ENCODE measurements at places on chromosomes 7 and 10.

- no peak for DNase-seq
Observed at GRCh38 chr10:101290881-101291280, 61.6 kb upstream of the LBX1 start.

DNA sequence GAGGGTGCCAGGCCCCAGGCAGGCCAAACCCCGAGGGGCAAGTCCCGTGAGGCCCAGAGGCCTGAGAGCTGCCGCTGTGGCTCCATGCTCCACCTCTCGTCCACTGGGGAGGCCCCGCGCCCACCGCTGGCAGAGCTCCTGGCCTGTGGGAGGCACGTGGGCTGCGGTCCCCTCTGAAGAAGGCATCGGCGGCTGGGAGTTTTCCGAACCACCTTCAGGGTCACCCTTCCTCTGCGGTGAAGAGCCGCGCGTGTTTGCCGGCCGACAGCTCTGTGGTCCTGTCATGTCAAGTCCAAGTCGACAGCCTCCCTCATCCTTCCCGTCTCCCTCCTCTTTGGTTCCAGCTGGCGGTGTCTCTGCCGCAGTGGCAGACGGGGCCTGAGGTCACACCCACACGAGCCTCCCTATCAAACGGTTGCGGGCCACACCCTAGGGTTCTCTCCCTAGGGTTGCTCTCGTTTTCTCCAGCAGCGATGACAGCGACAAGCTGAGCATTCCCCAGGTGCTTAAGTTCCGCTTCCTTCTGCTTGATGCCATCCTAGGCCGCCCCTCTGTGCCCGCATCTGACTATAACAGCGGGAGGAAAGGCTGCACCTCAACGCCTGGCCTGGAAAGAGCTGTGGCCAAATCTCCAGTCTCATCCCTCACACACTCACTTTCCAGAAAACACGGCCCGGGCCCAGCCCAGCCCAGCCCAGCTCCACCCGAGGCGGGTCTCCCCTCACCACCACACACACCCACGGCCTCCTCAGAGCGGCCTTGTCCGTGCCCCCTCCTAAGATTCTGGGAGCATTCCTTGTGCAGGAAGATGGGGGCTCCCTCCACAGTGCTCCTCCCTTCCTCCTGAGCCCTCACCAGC is 185.0 kb downstream of the ELFN1 start:
- DNase-seq: no peak

DNA sequence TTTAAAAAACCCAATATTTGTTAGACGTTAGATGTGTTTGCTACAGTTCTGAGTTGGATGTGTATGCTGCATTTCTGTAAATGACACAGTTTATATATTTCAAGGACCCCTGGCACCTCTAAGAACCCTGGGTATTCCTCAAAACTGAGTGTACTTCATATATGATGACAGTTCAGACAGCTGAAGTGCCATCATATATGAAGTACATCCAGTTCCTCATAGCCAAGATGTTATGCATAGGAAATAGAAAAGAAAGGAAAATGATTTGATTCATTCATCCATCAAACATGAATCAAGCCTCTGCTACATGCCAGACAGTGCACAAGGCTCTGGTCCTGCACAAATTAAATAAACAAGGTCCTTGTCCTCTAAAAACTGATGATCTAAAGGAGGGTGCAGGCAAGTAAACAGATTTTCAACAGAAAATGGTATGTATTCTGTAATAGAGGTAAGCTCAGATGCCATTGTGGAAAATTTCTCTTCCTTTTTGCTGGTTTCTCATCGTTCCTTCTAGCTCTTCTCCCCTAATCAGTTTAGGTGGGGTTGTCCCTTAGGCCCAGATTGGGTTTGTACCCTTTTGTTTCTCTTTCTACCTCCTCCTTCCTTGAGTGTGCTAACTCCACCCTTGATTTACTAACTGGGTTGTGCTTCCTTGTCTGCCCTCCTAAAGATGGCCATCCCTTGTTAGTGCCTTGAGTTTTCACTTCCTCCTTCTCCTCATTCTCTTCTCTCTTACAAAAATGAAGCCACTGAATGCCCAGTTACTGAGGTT is 25.3 kb upstream of the SMIM30 start:
- no peak for DNase-seq

GRCh38 chr7:141381794-141382427 is 169.3 kb upstream of the AGK start:
- DNase-seq: peak; percentile 35

DNA sequence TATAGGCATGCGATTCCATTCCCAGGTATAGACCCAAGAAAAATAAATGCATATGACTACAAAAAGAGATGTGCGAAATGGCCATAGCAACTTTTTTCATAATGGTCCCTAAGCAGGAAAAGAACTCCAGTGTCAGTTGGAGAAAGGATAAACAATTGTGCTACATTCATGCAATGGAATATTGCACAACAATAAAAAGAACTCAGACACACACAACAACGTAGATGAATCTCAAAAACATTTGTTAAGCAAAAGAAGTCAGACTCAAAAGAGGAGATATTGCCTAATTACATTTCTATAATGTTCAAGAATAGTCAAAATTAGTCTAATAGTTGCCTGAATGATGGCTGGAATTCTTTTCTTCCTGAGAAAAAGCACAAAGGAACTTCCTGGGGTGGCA is 141.1 kb upstream of the GLI3 start:
- no peak for DNase-seq

- no peak for DNase-seq
Observed at GRCh38 chr10:43739161-43739560, 90.5 kb upstream of the ZNF32 start.

DNA sequence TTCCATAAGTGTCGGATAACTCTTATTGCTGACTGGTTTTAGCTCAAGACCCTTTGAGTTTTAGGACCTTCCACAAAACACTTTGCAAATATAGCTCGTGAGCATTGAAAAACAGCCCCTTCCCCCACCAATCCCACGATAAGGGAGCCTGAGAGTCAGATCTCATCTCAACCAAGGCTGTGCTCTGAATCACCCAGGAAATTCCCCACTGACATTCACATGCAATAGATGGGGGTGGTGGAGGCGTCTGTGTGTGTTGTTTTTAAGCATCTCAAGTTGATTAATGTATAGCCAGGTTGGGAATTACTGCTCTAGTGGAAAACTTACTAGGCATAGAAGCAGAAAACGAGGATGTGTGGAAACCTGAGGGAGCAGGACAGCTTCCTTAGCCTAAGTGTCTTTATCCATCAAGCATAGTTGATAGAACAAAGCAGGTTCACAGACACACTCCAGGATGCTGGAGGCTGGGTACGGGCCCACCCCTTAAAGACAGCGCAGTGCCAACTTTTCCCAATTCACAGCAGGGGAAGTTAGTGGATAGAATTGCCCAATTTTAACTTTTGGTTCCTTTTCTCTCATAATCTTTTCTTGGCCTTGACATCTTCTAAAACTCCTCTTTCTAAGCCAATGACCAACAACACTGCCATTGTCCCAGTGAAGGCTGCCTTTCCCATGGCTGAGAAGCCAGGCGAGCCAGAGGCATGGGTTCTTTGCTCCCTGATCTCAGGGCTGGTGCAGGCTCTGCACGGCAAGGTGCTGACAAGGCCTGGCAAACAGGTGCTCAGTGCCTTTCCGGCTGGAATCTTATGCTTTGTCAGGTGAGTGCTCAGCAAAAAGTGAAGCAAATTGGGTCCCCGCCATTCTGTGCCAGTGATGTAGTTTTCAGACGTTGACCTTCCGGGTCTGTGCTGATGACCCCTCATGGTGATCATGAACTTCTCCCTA is 98.5 kb upstream of the INSIG1 start:
- DNase-seq: no peak

DNA sequence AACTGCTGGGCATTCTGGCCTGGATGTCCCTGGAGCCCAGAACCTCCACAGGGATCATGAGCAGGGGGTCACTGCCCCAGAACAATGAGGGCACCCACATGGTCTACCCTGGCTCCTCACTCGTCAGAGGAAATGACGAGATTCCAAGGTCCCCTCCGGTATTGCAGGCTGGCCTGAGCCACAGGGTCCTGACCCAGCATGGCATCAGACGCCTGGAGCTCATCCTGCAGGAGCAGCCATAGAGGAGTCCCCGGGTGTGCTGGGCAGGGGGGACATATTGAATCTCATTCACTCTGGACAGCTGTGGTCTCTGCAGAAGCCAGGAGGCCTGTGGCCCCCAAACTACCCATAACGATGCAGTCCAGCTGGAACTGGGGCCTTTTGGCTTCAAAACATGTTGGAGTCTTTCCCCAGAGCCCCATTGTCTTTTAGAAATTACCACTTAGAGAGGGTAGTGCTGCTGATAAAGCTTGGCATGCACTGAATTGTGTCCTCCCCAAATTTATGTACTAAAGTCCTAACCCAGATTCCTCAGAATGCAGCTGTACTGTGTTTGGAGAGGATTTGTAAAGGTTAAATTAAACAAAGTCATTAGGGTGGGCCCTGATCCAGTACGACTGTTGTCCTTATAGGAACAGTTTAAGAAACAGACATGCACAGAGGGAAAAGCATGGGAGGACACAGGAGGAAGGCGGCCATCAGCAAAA is 27.7 kb downstream of the ANXA8 start:
- DNase-seq: no peak

- peak; percentile 71 for DNase-seq
Observed at GRCh38 chr10:35691522-35692236, 49.6 kb upstream of the FZD8 start.

GRCh38 chr7:94094298-94094697 is 90.1 kb upstream of the BET1 start:
- DNase-seq: no peak

DNA sequence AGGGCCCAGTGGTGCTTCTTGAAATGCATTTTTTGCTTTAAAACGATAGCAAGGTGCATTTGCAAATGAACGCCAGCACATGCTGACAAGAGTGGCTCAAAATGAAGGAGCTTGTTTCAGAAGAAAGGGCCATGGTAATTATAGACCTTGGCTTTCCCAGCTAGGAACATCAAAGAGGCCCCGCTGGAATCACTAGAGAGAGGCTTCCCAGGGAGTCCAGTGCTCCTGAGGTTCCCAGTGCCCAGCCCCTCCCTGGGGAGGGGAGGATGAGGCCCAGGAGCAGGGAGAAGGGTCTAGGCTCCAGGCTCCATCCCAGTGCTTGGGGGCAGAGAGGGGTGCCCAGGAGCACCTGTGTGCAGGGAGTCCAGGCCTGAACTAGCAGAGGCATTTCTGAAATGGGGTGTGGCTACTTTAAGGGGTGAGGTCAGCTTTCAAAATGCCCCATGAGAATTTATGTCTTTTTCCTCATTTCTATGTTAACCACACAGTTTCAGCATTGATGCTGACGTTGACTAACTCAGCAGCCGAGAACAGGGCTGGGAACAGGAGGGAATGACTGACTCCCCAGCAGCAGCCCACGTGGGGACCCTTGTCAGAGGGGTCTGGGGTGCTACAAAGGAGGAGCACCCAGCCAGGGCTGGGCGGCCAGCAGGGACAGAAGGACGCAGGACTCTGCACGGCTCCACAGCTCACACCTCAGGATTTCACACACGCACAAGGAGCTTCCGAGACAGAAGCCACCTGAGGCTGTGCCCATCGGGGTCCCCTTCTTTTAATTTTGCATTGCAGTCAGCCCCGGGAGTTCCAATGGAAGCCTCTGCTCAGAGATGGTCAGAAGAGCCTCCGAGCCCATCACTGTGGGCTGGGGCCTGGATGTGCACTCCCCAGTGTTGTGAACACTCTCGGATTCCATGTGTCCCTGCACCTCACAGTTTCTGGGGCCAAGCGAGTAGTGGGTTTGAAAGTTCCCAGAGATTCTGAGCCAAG is 570.2 kb downstream of the PTPRN2 start:
- peak; percentile 87 for DNase-seq

- DNase-seq: no peak
Observed at GRCh38 chr7:159034988-159035387, 109.7 kb downstream of the VIPR2 start.

DNA sequence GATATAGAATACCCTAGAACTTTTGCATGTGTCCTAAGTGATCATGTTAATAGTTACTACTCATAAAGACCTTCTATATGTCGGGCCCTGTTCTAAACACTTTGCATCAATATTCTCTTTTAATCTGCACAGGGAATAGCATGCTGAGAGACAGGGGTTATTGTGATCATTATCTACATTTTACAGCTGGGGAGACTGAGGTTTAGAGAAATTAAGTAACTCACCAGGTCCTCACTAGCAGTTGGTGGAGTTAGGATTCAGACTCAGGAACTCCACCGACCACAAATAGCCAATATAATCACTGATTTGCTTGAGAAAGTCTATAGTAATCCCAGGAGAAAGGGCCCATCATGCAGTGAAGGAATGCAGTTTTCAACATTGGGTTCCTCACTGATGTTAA is 111.2 kb upstream of the ADO start:
- DNase-seq: no peak

- DNase-seq: no peak
Observed at GRCh38 chr10:1168763-1169162, 112.6 kb downstream of the WDR37 start.

DNA sequence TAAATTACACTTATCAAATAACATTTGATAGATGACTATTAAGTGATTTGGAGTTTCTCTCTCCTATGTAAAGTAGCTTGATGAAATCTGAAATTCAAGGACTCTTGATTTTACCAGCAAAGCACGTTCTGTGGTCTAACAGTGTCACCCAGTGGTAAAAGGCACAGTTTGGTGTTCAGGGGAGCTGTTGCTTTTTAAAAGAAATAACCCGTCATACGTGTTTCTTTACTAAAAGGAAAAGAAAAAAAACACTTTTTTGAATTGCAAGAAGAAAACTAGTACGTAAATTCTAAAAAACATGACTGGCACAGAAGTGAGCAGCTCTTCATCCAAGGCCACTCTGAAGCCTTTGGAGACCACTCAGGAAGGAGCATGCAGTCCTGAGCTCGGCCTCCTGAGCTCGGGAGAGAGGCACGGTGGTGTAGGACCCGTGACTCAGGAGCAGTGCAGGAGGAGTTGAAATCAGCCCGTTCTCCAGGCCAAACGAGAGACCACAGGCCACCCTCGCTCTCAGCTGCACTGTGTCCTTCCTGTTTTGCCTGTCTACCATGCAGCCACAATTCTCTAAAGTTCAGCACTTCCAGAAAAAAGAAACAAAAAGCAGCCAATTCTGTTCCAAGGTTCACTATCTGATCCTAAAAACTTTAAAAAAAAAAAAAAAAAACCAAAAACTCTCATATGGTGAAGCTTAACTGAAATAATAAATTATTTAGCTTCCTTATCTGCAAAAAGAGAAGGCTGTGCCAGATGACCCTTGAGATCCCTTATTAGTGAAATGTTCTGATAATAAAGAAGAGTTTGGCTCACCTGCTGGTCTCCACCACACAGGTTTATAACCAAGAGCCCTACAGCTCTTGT is 212.6 kb upstream of the FRMD4A start:
- DNase-seq: no peak

DNA sequence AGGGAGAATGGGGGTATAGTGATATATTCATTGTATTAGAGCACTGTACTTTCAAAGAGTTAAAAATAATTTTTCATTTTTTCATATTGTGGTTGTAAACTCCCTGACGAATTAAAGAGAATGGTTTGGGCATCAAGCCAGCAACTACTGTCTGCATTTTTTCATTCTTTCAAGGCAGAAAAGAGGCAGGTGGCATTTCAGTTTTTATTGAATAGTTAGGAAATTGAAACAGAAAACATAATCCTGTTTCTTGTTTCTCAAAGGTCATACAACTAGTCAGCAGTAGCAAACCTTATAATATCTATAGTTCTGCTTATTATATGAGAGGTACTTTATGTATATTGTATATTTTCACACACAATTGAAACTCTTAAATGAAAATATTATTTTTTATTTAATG is 303.9 kb upstream of the KCND2 start:
- DNase-seq: no peak

- no peak for DNase-seq
Observed at GRCh38 chr7:31109751-31110150, 57.6 kb downstream of the ADCYAP1R1 start.
